ENCODE measurements at places on chromosomes 1 and 21.

DNA sequence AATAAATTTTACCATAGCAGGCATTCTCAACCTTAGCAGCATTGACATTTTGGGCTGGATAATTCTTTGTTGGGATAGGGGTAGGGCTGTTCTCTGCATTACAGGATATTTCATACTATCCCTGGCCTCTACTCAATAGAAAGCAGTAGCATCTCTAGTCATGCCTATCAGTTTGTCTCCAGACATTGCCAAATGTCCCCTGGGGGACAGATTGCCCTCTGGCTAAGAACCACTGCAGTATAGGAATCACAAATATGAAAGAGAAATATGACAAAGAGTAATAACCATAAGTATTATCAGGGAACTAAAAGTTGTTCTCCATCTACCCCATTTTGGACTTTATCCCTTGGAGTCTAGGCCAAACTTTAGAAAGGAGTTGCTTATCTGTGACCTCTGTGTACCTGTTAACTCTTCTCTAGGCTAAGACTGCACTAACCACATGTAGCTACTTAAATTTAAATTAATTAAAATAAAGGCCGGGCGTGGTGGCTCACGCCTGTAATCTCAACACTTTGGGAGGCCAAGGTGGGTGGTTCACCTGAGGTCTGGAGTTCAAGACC, 76.1 kb downstream of the AGO3 start:
- DNase-seq, result no peak

GRCh38 chr1:244964112-244964971, 100.0 kb upstream of the HNRNPU start:
- DNase-seq, result no peak

- no peak for DNase-seq
Observed at GRCh38 chr1:233293556-233294446, 1.7 kb downstream of the PCNX2 start.

DNA sequence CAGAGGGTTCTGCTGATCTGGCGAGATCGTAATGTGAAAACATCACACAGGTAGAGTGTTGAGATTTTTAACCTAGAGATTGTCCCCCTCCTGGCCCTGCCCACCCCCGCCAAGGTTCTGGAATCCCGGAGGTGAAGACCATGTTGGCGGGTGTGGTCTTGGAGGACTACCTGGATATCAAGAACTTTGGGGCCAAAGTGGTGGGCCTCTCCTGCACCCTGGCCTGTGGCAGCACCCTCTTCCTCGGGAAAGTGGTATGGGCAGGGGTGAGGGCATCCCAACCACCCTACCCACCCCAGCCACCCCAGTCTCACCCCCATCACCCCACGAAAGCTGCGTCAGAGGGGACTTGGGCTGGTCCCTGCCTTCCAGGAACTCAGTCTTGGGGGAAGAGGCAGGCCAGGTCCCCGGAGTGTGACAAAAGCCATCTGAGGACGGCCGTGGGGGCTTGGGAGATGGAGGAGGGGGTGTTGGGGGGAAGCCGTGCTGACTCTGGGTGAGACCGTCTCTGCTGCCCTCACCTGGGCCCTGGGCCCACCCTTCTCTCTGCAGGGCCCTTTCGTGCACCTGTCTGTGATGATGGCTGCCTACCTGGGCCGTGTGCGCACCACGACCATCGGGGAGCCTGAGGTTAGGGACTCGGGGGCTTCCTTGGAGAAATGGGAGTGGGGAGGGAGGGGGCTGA, 4.4 kb downstream of the CLCNKB start:
- no peak for DNase-seq

GRCh38 chr1:11880911-11881748, 22.4 kb upstream of the NPPB start:
- peak; percentile 79 for DNase-seq

DNA sequence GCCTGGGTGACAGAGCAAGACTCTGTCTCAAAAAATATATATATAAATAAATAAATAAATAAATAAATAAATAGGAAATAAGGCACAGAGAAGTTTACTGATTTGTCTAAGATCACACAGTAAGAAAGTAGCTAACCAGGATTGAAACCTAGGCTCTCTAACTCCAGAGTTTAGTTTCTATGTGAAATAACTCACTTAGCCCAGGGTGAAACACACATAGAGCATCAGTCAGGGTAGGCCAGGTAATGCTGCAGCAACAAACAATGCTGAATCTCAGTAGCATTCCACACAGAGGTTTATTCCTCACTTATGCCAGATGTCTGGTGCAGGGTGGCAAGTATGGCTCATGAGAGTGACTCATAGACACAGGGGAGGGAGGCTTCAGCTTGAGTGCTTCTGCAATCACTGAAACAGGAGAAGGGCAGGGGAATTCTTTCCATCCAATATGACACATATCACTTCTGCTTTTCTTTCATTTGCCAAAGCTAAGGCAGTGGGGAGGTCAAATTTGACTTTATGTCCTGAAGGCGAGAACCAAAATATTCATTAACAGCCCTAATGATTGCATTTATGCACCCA, 37.1 kb upstream of the KANK4 start:
- no peak for DNase-seq

DNA sequence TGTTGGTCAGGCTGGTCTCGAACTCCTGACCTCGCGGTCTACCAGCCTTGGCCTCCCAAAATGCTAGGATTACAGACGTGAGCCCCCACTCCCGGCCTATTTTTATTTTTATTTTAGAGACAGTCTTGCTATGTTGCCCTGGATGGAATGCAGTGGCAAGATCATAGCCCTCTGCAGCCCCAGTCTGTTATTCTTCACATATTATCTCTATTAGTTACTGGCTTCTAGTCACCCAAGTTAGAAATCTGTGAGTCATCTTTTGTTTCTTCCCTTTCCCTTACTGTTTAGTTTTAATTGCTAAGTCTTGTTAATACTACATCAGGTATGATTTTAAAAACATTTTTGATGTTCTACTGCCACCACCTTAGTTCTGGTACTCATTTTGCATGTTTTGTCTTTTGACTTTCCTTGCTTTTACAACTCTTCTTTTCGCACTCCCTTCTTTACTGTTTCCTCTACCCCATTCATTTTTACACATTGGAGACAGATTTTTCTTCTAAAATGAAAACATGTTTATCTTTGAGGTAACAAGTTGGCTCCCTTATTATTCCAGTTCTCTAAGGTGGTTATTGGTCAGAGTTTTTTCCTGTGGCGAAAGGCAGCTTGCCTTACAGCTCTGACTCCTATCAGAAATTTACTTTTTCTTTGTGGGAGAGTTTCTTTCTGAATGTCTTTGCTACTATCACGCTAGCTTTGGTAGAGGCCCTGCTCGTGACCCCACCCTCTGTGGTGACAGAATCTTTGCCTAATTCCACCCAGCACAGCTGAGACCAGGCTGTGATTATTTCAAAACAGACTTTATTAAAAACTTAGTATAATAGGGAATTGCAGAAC, 19.5 kb downstream of the ZMYM4 start:
- DNase-seq, result no peak

GRCh38 chr1:31238986-31239613, 587 bp downstream of the NKAIN1 start:
- peak; percentile 73 for DNase-seq

GRCh38 chr21:44437696-44438431, 17.4 kb upstream of the LRRC3 start:
- DNase-seq, result peak; percentile 35

- DNase-seq, result no peak
Observed at GRCh38 chr1:61682891-61683290, 42.0 kb downstream of the TM2D1 start.

- no peak for DNase-seq
Observed at GRCh38 chr1:21499283-21499950, 9.8 kb upstream of the ALPL start.

GRCh38 chr1:63902844-63903589, 129.2 kb downstream of the ROR1 start:
- DNase-seq, result peak; percentile 49

GRCh38 chr21:37645848-37646247, 270.4 kb downstream of the KCNJ6 start:
- DNase-seq, result no peak

- no peak for DNase-seq
Observed at GRCh38 chr1:7956218-7957032, 5.1 kb upstream of the PARK7 start.

DNA sequence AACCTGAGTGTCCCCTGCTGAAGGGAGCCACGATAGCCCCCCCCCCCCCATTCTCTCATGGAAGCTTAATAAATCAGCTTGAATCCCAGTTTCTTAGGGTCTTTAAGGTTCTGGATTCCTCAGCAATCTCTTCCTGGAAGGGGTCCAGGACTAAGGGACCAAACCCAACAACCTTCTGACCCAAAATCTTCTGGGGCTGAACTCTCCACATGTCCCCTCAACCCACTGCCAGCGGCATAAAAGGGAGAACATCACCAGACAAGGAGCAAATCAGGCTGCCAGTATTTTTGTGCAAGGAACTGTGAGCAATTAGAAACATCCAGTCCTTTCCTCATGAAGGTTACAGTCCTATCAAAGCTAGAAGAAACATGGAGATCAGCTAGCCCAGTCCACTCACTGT, 12.7 kb upstream of the LORICRIN start:
- no peak for DNase-seq

- DNase-seq, result no peak
Observed at GRCh38 chr1:14261395-14261794, 337.1 kb upstream of the KAZN start.

GRCh38 chr21:28826569-28826968, 166.1 kb downstream of the LTN1 start:
- DNase-seq, result no peak

- no peak for DNase-seq
Observed at GRCh38 chr1:29801003-29801402, 564.7 kb downstream of the PTPRU start.

Data from aorta (tissue), 5 donors.